HS-5 (cell line): ENCODE measurements at places on chromosomes 7 and 10.

DNA sequence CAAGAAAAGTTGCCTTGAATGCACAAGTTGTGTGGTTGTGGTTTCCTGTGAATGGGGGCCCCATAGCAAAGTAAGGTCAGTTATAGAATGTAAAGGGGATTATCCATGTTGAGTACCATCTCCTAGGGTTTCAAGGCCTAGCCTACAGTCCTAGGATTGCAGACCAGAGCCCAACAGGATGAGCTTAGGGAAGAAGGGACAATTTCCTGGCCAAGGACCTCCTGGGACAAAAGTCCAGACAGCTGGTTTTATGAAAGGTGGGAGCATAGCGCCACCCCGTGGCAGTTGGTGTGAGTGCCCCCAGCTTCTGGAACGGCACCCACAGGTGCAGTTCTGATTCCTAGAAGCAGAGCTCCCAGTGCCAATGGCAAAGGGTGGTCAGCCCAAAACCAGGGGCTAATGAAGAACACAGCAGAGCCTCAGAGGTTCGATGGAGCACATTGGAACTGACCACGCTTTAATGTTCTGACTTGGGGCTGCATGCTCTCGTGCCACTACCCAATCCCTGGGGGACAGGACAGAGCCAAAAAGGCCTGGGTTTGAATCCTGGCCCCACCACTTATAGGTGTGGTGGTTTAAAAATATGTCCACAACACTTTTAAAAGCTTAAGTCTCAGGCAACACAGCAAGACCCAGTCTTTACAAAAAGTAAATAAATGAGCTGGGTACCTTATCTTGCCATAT lies 25.8 kb upstream of the TMEM120A start:
- DNase-seq, result peak; percentile 4

DNA sequence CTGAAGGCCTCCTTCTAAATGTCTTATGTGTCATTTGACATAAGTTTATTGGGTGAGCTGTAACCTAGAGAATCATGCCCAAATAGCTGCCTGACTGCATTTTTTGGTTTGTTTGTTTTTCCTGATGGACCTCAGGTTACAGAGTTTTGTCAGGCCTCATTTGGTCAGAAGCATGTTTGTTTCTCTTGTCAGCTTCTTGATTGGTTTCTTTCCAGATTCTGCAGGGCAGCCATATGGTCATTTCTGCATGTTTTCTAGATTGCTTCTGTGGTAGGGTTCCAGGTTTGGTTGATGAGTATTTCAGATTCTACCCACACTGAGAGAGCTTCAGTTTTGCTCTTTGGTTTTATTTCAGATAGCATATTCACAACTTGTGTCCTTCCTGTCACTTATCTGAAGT lies 28.0 kb downstream of the GLCCI1 start:
- DNase-seq, result no peak

- DNase-seq, result no peak
These were observed 59.6 kb upstream of the FAM180A start for GRCh38 chr7:135808206-135808605.

DNA sequence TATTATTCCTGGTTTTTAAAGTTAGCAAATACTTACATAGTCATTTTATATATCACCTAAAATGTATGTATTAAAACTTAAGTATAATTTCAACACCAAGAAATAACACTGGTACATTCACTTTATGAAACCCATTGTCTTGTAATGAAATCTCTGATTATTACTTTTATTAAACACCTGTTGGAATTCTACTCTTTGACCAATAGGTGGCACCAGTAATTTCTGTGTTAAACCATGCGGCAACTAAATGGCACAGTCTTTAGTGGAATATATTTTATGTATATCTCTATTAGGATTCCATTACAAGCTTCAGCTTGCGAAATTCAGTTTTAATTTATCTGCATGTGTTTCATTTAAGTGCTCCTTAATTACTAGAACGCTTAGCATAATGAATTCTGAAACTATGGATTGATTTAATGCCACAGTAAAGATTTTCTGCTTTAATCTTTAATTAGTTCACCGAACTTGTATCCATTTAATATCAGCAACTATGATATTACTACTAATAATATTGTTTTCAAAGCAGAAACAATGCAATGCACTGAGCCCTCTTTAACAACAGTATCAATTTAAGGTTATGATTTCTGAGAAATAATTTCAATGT lies 181.3 kb downstream of the MAGI2 start:
- no peak for DNase-seq

- DNase-seq, result no peak
These were observed 72.4 kb upstream of the ADCY1 start for GRCh38 chr7:45501791-45502190.

DNA sequence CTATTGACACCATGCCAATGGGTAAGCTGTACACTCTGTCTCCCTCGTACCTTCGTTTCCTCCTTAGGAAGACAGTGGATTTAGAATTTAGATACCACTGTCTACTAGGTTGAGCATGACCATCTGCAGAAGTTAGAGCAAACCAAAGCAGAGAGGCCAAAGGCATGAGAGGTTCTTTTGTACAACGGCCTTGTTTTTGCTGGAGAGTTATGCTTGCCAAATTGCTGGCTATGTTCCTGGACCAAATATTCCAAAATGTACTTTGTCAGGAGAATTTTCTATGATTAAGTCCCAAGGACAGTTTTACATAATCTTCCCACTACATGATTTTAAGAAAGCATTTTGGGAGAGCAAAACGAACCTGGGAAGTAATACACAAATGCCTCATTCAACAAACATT lies 47.9 kb upstream of the PLCE1 start:
- DNase-seq, result no peak

DNA sequence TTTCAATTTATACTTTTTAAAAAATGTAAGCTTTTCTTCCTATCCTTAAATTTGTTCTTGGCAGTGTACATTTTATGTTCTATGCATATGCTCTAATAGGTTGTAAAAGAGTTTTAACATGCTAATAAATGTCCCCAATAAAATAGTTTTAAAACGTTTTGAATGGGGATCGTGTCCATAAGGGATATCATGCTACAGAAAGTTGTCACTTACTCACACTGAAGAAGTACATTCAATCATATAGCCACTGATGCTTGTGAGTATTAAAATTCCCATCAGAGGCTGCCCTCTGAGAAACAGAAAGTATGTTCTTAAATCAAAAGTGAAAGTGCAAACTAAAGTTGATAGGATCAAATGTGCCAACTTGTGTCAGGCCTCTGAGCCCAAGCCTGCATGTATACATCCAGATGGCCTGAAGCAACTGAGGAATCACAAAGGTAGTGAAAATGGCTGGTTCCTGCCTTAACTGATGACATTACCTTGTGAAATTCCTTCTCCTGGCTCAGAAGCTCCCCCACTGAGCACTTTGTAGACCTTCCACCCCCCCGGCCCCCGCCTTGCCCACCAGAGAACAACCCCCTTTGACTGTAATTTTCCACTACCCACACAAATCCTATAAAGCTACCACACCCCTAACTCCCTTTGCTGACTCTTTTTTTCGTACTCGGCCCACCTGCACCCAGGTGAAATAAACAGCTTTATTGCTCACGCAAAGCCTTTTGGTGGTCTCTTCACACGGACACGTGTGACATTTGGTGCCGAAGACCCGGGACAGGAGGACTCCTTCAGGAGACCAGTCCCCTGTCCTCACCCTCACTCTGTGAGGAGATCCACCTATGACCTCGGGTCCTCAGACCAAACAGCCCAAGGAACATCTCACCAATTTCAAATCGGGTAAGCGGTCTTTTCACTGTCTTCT lies 877 bp upstream of the NOD1 start:
- no peak for DNase-seq

- DNase-seq, result peak; percentile 11
These were observed 53.0 kb upstream of the PPP1R17 start for GRCh38 chr7:31633894-31634494.

DNA sequence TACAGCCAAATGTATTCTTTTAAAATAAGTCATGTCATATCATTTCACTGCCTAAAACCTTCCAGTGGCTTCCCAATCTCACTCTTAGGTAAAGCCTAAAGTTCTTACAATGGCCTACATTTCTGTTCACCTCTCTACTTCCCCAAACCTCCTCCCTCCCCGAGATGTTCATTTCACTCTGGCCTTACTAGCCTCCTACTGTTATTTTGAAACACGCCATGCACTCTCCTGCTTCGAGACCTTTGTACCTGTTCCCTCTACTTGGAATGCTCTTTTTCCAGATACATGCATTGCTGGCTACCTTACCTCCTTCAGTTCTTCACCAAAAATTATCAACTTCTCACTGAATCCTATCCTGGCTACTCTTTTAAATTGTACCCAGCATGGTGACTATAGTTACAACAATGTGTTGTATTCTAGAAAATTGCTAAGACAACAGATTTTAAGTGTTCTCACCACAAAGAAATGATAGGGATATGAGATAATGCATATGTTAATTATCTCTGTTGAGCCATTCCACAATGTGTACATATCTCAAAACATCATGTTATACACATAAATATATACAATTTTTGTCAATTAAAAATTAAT lies 50.6 kb upstream of the STRIP2 start:
- no peak for DNase-seq

- DNase-seq, result peak; percentile 15
These were observed 1231.1 kb upstream of the CELF2 start for GRCh38 chr10:9786576-9786975.

DNA sequence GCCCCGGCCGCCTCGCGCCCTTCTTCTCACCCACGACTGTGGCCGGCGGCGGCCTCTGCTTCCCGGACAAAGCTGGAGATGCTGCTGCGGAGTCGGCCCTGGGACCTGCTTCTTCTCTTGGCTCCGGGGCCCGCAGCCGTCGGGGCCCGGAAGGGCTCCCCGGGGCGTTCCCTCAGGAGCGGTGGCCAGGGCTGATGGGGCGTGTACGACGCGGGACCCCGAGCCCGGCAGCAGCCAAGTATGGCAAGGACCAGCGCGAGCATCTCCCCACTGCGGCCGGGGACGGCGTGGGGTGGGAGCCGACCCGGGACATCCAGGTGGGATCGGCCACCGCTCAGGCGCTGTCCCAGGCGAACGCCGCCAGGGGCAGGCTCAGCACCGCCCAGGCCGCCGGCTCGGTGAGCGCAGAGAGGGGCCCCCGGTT lies 27.6 kb upstream of the BMS1 start:
- no peak for DNase-seq

- no peak for DNase-seq
These were observed 77.3 kb downstream of the GRK5 start for GRCh38 chr10:119284679-119285096.

GRCh38 chr7:127844165-127844564 lies 187.1 kb downstream of the LRRC4 start:
- no peak for DNase-seq

DNA sequence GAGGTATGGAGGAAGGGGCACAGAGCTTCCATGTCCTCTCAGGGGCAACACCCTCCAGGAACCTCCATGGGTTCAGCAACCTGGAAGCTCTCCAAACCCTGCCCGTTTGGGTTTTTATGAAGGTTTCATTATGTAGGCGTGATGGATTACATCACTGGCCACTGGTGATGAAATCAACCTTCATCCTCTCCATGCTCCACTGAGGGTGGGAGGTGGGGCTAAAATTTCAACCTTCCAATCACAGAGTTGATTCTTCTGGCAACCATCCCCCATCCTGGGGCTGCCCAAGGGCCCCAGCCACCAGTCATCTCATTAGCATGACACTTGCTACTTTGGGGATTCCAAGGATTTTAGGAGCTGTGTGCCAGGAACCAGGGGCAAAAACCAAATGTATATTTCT lies 90.1 kb downstream of the TEX36 start:
- DNase-seq, result no peak

GRCh38 chr10:132471125-132471451 lies 66.5 kb upstream of the INPP5A start:
- DNase-seq, result no peak

DNA sequence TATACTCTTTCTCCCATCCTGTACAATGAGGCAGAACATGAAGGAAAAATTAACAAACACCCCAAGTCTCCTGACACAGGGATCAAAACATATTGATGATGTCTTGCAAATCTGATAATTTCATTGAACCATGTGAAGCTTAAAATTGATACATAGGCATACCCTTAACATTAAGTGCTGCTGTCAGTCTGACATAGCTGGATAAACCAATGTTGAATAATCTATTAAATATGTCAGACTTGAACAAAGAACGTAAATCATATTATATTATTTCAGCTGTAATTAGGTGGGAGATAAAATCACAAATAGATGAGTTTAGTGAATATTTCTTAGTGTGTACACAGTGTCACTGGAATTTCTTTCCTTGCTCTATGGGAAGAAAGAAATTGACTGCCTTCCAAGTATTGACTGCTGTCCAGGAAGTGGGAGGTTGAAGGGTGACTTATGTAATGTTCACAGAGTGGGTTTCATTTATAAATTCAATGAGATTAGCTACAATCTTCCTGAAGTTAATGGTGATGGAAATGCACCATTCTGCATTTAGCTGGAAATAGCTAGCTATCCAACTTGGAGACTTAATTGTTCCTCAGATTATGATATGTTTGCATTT lies 170.8 kb downstream of the AUTS2 start:
- no peak for DNase-seq

DNA sequence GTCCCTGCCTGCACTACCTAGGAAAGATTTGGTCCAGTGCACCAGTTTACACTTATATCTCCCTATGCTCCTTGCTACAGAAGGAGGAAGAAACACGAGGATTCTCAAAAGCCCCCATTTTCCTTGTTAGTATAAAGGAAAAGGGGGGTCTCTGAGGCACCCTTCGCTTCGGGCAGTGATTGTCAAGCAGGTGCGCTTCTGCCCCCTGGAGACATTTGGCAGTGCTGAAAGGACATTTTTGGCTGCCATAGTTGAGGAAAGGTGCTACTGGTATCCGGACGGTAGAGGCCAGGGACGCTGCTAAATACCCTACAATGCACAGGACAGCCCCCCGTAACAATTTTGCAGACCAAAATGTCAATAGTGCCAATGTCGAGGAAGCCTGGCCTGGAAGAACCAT lies 193.7 kb downstream of the GFRA1 start:
- no peak for DNase-seq

- DNase-seq, result no peak
These were observed 604.4 kb upstream of the LRRN3 start for GRCh38 chr7:110486549-110486948.

GRCh38 chr10:84862551-84862950 lies 534.2 kb downstream of the CCSER2 start:
- no peak for DNase-seq

- DNase-seq, result no peak
These were observed 8.1 kb downstream of the ZNF438 start for GRCh38 chr10:31023558-31023957.

DNA sequence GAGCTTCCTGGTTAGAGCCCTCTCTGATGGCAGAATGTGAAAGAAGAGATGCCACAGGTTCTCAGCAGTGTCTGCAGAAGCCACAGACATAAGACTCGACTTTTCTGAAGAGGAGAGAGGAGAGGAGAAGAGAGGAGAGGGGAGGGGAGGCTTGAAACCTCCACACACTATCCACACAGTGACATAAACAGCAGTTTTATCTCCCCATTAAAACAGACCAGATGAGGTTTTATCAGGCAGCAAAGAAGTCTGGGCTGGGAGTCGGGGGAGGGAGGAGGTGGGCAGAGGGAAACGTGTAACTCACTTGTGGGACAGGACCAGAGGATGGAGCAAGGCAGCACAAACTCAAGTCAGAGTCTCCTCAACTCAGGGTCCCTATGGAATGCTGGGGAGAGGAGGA lies 76.5 kb downstream of the XPNPEP1 start:
- DNase-seq, result no peak

GRCh38 chr10:63173468-63174232 lies 40.5 kb downstream of the NRBF2 start:
- no peak for DNase-seq
